ENCODE measurements at places on chromosomes 1 and 21.

GRCh38 chr1:53395671-53396215, 63.5 kb upstream of the DMRTB1 start:
- no peak for DNase-seq

DNA sequence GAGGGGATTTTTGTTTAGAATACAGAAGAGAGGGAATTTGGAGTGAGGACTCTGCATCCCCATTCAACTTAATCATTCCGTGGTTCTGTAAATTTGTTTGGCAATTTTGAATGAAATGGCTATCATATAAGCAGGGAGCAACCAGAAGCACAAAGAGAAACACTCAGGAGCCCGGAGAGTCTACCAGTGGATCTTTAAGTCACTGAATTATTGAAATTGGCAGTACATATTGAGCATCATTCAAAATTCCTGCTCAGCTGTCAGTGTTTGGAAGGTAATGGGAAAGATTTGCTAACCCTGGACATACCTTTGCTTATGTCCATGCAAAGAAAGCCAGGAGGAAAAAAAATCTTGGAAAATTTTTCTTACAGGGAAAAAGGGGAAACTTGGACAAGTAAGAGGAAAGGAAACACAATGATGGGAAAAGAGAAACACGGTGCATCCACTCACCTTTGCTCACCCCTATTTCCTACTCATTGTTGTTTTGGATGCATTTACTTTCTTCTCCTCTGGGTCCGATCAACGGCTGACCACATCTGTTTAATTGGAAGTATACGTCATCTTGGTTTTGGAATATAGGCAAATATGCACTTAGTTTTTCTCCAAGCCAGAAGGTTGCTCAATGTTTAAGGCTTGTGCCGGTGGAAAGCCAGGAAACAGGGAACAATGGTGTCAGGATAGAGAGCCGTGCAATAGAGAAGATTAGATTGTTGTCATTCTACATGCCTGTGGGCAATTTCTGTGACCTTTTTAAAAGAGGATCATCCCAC, 243.0 kb upstream of the LYPLAL1 start:
- no peak for DNase-seq

- DNase-seq, result no peak
Observed at GRCh38 chr1:154276797-154277196, 4.4 kb downstream of the HAX1 start.

DNA sequence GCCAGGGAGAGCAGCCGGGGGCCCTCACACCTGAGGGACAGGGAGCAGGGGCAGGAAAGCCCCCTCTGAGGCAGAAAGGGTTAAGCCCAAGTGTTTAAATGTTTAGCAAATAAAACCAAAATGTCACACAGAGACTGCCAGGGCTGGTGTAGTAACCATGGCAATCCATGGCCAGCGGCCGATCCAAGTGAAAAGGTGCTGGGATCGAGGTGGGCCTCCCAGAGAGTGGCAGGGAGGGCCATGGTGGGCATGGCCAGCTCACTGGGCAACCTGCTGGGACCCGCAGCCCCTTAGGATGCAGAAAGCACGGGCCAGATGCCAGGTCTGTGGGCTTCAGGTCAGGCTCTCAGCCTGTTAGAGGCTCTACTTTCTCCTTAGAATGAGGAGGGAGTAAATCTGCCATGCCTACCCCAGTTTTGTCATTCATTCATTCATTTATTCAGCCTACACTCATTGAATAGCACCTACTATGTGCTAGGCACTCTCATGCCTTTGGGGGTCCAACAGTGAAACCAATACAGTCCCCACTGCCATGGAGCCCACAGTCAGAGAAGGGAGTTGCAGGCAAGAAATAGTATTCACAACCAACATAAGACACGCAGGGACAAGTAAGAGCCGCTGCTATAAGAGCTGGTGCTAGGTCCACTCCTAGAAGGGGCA, 56.1 kb downstream of the KCNN3 start:
- no peak for DNase-seq

- DNase-seq, result no peak
Observed at GRCh38 chr1:74160046-74160445, 37.9 kb downstream of the LRRIQ3 start.

All from CD4-positive, alpha-beta T cell (primary cell).